ENCODE measurements at places on chromosomes 6 and 20. TPM values are rescaled to one million over a fixed set of nuclear protein-coding genes. Genes with fewer than 3 reads are reported as not detected.

The SIGLEC1 gene
- 0.05 TPM for total RNA-seq

The KHDC1L gene
- not detected for total RNA-seq

GRCh38 chr6:40896696-40897095 lies 142.3 kb downstream of the UNC5CL start:
- no peak for DNase-seq

DNA sequence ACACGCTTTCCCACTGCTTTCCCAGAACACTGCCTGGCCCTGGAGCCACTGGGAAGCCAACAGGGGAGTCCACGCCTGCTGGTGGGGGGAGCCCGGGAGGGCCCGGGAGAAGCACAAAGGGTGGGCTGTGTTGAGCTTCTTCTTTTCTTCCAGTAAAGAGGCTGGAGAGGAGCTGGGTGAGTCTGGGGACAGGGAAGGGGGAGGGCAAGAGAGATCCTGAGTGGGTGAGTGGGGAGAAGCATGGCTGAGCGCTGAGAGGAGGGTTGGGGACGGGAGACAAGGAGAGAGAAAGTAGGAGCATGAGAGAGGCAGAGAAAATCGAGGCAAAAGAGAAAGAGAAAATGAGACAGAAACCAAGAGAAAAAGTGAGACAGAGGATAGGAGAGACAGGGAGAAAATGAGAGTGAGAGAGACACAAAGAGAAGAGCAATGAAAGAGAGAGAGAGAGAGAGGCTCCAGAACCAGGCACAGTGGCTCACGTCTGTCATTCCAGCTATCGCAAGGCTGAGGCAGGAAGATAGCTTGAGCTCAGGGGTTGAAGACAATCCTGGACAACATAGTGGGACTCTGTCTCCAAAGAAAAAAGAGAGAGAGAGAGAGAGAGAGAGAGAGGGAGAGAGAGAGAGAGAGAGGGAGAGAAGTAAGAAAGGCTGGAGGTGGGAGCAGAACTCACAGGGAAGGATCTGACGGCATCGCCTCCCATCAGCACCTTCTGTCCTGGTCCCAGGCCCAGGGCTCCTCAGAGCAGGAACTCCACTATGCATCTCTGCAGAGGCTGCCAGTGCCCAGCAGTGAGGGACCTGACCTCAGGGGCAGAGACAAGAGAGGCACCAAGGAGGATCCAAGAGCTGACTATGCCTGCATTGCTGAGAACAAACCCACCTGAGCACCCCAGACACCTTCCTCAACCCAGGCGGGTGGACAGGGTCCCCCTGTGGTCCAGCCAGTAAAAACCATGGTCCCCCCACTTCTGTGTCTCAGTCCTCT lies 2.0 kb downstream of the LST1 start:
- no peak for DNase-seq

DNA sequence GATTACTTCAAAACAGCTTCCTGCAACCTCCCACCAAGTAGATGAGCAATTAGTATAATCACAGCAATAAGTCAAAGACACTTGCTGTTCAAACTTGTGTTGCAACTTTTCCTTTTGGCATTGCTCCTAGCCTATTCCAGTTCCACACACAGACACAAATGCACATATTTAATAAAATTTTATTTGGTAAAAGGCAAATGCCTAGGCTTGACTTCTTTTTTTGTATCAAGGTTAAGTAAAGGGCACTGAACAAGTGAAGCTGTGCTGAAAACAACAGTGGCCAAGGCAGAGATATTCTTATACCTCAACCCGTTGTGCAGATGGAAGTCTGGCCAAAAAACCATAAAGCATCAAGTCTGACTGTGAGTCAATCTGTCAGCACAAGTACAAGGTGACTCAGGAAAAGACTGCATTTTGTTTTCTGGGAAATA lies 708.4 kb upstream of the CITED2 start:
- no peak for DNase-seq

DNA sequence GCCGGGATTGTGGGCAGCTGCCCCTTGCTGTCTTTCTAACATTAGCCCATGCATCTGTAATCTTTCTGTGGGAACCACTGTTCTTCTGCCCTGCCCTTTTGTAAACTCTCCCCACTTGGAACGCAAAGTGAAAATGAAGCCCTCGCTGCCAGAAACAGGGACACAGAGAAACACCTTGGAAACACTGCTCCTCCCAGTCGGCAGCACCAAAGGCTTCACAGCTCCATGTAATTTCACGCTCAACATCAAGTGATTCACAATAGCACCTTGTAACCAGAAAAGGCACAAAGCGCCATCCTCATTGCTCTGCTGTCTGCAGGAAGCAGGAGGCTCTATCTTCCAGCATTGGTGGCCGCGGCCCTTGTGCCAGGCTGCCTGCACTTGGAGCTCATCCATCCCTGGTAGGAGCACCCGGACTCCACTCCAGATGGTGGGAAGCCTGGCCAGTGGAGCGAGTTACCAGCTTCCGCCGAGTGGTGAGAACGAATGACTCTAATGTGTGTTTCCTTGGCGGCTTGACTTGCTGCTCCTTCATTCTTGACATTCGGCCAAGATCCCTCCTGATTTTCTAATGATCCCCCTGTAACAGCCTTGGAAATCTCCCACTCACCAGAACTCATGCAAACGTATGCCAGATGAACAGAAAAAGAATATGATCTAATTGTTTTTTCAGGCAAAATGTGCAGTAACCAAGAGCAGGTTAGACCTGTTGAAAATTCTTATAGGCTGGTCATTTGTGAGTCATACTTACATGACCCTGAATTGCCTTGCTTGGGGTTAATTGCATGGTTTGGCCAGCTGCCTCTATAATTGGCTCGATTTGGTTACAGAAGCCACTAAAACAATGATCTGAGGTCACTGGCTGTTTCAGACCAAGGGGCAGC lies 169.1 kb upstream of the CDYL start:
- DNase-seq = no peak

DNA sequence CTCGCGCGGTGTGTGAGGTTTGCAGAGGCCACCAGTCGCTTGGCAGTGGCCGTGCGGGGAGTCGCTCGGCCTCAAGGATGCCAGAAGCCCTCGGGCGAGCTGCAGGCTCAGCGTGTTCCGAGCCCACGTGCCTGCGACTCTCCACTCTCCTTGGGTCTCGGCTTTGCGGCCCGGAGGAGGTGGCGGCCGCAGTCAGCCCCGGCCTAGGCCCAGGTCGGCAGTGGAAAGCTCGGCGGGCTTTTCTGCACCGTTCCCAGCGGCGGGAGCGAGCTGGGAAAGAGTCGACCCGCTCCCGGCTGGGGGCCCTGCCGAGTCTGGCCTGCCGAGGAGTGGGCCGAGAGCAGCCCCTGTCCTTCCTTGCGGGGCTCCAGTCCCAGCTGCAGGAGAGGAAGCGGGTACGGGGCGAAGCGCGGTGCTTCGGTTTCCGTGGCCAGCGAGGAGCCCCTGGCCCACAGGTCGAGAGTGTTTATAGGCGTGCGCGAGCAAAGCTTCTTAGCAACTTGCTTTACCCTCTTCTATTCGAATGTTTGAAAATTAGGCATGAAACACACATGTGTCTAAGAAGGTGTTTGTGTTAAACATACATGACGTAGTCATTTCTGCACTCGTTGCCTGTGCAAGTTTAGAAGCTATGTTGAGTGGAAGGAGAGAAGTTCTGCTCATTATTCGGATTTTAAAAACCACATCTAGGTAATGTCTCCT lies 5.6 kb downstream of the FOXC1 start:
- no peak for DNase-seq

Data from activated T-cell treated with anti-CD3 and anti-CD28 coated beads, Interleukin-2, amount 50 U/mL, for 4 hours (primary cell).